ENCODE measurements at places on chromosomes 13 and 19. TPM values are rescaled to one million over a fixed set of nuclear protein-coding genes. Genes with fewer than 3 reads are reported as not detected.

ZBTB45 gene
- 8.1 TPM for total RNA-seq

DOCK9 gene
- 75.3 TPM for total RNA-seq

ZNF415 gene
- total RNA-seq: 18.6 TPM

GGACT gene
- total RNA-seq: 7.4 TPM

SBK3 gene
- 0.34 TPM for total RNA-seq

RFPL4A gene
- not detected for total RNA-seq

FFAR2 gene
- total RNA-seq: not detected

KLK14 gene
- total RNA-seq: not detected

CPB2 gene
- total RNA-seq: not detected

CEACAM16 gene
- total RNA-seq: not detected

FGF22 gene
- total RNA-seq: 2.2 TPM

CCNE1 gene
- total RNA-seq: 0.81 TPM

MCEMP1 gene
- not detected for total RNA-seq

ZNF888 gene
- total RNA-seq: 3.4 TPM

MIR17HG gene
- 6.2 TPM for total RNA-seq

GPR42 gene
- total RNA-seq: not detected

TYROBP gene
- 41.5 TPM for total RNA-seq

ZNF506 gene
- 24.6 TPM for total RNA-seq

DHDH gene
- total RNA-seq: 0.28 TPM

PRTN3 gene
- not detected for total RNA-seq

PSG6 gene
- not detected for total RNA-seq

ZNF285 gene
- total RNA-seq: 6.3 TPM

PLPPR3 gene
- total RNA-seq: not detected

SULT2A1 gene
- not detected for total RNA-seq

CBARP gene
- 8.6 TPM for total RNA-seq

SYMPK gene
- total RNA-seq: 50.1 TPM

ZNF534 gene
- total RNA-seq: 0.23 TPM

RASAL3 gene
- total RNA-seq: 0.61 TPM

PSG3 gene
- not detected for total RNA-seq
